ENCODE measurements at places on chromosomes 2 and 18.
A peak's percentile ranks its signal among the peaks of the same experiment; 100 is the strongest.

DNA sequence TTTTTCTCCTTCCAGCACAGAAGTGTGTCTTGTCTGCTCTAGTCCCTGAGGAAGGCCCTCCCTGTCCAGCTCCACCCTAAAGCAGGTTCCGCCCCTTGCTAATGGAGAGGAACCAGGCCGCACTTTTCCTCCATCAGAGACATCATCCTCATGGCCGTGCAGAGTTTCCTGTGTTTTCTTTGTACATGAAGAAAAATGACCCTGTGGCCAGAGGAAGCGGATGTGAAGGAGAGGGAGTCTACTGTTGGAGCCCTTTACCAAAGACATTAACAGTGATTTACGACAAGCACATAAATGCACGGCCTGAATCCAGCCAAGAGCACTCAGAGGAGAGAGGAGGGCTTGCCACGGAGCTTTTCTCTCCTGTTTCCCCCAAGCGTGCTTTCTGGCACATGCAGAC is 109.5 kb downstream of the RNF144A start:
- DNase-seq = no peak

GRCh38 chr2:70347831-70348230 is 46.0 kb upstream of the FAM136A start:
- no peak for DNase-seq

DNA sequence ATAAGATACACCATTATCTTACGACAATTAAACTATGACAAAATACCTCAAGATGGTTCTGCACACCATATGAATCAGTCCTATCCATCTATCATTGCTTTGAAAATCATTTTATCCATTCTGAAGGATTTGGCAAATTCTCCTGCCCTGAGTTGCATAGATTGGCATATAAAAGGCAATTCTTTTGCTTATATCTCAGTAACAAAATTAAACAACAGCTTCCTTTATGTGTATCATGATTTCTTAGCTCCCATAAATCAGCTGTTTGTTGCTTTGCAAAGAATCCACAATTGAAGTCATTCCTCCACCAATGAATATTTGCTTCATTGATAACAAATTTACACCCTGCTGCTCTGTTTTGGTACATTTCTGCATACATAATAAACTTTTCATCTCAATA is 61.7 kb downstream of the ITGB6 start:
- no peak for DNase-seq

GRCh38 chr18:7568426-7568825 is 1.3 kb downstream of the PTPRM start:
- DNase-seq = peak; percentile 58
